ENCODE measurements at places on chromosomes 16 and 17.

DNA sequence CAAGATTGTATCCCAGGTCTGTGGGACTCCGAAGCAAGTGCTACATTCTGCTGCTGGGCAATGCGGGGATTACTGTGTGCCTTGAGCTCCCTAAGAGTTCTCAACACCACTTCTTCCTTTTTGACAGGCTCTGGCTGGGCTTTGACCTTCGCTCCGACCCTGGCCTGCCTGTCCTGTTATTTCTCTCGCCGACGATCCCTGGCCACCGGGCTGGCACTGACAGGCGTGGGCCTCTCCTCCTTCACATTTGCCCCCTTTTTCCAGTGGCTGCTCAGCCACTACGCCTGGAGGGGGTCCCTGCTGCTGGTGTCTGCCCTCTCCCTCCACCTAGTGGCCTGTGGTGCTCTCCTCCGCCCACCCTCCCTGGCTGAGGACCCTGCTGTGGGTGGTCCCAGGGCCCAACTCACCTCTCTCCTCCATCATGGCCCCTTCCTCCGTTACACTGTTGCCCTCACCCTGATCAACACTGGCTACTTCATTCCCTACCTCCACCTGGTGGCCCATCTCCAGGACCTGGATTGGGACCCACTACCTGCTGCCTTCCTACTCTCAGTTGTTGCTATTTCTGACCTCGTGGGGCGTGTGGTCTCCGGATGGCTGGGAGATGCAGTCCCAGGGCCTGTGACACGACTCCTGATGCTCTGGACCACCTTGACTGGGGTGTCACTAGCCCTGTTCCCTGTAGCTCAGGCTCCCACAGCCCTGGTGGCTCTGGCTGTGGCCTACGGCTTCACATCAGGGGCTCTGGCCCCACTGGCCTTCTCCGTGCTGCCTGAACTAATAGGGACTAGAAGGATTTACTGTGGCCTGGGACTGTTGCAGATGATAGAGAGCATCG is 2.4 kb downstream of the SLC16A13 start:
- no peak for DNase-seq

GRCh38 chr16:75108792-75109731 is 7.5 kb downstream of the LDHD start:
- DNase-seq = peak; percentile 99

DNA sequence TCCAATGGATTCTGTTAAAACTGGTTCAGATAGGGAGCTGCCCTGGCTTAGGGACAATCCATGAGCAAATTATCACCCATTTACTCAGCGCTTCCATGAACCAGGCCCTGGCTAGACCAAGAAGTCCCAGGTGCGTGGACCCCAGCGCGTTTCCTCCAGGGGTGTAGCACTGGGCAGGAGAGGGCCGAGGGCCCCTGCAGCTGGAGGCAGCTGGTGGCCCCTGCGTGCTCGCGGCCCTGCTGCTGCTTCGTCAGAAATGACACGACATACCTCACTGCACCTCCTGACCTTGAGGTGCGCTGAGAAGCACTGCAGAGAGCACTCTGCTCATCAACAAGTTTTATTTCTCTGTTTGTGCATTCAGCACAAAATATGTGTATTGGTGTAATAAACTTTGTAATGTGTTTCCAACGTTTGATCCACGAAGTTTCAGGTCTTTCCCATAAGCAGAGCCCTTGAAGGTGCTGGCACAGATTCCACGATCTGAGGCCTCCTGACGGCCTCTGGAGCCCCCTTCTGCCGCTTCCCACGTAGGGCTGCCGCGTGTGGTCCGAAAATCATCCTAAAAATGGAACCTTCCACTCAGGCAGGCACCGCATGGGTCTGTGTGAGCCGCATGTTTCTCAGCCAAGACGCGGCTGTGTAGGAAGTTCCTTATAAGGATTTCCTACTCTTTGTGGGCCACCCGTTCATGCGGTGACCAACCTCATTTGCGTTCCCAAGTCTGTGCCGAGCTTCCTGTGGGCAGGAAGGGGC is 50.8 kb upstream of the ZCCHC14 start:
- DNase-seq = no peak

DNA sequence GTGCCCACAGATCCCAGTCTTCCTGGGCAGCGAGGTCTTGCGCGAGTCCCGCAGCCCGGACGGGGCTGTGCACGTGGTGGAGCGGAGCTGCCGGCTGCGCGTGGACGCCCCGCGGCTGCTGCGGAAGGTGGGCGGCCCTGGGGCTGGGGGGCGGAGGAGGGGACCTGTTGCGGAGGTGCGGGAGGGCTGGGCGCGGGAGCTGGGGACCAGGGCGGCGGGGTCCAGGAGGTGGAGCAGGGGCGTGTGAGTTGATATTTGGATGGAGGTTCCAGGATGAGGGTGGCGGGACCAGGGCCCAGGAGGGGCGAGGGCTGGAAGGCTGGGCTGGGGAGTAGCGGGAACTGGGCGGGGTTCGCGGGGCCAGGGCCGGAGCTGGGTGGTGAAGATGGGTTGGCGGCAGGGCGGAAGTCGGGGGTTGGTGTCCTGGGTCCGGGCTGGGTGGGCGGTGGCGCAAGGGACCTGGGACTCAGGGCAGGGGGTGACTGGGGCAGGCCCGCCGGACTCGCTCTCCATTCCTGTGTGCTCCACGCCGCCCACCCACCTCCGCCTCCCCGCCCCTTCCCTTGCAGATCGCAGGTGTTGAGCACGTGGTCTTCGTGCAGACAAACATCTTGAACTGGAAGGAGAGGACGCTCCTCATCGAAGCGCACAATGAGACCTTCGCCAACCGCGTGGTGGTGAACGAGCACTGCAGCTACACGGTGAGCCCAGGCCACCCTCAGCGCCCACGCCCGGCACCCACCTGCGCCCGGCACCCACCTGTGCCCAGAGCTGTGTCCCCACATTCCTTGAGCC is 29.6 kb downstream of the SEC14L5 start:
- no peak for DNase-seq

- no peak for DNase-seq
Observed at GRCh38 chr17:75342996-75343395, 53.8 kb upstream of the SLC25A19 start.

- DNase-seq = peak; percentile 67
Observed at GRCh38 chr16:79519448-79519847, 81.1 kb downstream of the MAF start.

- DNase-seq = no peak
Observed at GRCh38 chr16:66740010-66740409, 11.4 kb downstream of the DYNC1LI2 start.

DNA sequence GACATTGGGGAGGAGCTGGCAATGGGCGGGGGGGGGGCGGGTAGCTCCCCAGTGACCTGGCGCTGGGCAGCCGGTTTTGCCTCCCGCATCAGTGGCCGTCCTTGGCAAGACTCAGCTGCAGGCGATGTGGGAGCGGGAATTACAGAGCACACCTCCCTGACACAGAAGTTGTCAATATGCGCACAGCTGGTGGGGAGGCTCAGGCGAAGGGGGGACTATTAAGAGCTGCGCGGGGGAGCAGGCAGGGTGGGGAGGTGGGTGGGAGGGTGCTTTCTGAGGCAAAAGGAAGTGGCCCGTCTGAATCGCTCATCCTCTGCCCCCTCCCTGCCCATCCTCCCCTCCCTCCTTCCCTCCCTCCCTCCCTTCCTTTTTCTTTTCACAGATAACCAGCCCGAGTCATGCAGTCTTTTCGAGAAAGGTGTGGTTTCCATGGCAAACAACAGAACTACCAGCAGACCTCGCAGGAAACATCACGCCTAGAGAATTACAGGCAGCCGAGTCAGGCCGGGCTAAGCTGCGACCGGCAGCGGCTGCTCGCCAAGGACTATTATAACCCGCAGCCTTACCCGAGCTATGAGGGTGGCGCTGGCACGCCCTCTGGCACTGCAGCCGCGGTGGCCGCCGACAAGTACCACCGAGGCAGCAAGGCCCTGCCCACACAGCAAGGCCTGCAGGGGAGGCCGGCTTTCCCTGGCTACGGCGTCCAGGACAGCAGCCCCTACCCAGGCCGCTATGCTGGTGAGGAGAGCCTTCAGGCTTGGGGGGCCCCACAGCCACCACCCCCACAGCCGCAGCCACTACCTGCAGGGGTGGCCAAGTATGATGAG is 44.0 kb downstream of the SREBF1 start:
- no peak for DNase-seq

GRCh38 chr17:55322453-55322985 is 57.8 kb downstream of the HLF start:
- DNase-seq = no peak

- DNase-seq = no peak
Observed at GRCh38 chr16:54244061-54244886, 42.3 kb downstream of the IRX3 start.

DNA sequence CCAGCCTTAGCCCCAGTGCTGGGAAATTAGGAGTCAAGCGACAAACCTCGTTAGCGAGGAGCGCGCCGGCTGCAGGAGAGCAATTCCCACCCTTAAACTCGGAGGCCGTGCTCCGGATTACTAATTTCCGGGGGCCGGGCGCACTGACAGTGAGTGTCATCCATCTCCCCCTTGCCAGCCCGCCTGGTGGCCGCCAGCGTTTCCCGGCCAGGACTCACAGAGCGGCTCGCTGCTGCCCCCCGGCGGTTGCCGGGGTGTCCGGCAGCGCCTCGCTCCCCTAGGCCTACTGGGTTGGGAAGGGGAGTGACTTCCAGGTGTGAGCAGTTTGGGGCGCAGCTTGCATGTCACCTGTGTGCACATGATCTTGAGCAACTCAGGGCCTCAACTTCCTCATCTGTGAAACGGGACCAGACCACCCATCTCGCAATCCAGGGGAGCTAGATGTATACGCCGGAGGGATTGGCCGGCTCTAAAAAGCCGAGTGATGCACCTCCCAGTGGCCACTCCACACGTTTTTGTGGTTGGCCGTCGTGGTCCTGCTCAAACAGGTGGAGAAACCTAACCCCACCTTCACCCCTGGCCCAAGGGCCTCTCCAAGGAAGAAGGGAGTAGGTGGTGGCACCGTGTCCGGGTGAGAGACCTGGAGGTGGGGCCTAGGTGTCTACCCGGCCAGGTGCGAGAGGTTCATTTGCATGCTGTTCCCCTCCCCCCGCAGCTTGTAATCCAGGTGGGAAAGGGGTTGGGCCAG is 2.5 kb upstream of the GSE1 start:
- peak; percentile 86 for DNase-seq

- DNase-seq = no peak
Observed at GRCh38 chr16:78455861-78456260, 356.4 kb downstream of the WWOX start.

- no peak for DNase-seq
Observed at GRCh38 chr16:71524566-71525553, 1.4 kb upstream of the CHST4 start.

GRCh38 chr16:70508752-70509151 is 14.6 kb downstream of the COG4 start:
- no peak for DNase-seq

DNA sequence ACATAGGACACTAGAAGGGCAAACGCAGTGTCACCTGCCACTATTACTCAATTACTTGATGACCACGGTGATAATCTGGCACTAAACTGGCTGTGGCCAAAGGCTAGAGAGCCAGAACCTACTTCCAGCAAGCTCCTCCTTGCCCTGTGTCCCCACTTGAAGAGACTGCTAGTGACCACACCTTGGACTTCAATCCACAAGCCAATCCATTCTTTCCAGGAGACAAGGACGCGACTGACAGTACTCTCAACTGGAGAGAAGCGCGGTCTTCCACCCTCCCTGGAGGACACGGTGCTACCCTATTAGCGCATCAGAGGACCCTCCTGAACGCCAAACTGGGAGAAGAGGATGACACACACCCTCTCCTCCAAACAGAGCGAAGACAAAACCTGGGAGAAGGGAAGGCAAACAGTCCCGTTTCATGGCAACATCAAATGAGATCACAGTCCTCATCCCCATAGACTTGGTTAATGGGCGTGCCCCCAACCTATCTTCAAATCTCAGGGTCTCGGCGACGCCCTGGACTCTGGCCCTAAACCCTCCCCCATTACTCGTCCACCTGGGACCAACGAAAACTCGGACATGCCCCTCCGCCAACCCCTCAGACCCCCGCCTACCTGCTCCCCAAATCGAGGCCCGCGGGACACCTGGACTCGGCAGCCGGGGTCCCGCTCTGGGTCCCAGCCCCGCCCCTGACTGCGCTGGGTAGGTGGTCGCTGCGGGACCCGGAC is 508 bp downstream of the FLCN start:
- peak; percentile 40 for DNase-seq

DNA sequence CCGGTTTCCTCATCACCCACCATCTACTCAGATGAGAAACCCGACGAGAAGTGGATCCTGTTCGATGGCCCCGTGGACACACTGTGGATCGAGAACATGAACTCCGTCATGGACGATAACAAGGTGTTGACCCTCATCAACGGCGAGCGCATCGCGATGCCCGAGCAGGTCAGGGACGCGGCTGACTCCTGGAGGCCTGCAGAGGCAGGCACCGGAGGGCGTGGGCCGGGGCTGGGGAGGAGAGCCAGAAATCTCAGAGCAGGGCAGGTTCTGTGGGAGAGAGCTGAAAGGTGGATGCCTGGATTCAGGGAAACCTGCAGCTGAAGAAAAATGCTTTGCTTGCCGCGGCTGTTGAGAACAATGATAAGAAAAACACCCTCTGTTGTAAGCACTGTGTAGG is 47.2 kb upstream of the KDM6B start:
- DNase-seq = no peak
